ENCODE measurements at places on chromosomes 3 and 15.

- no peak for DNase-seq
These were observed 585.6 kb upstream of the ALCAM start for GRCh38 chr3:104781112-104781511.

GRCh38 chr3:49377483-49377882 lies 19.3 kb upstream of the GPX1 start:
- peak; percentile 67 for DNase-seq

GRCh38 chr15:57743424-57743823 lies 36.9 kb downstream of the POLR2M start:
- no peak for DNase-seq

DNA sequence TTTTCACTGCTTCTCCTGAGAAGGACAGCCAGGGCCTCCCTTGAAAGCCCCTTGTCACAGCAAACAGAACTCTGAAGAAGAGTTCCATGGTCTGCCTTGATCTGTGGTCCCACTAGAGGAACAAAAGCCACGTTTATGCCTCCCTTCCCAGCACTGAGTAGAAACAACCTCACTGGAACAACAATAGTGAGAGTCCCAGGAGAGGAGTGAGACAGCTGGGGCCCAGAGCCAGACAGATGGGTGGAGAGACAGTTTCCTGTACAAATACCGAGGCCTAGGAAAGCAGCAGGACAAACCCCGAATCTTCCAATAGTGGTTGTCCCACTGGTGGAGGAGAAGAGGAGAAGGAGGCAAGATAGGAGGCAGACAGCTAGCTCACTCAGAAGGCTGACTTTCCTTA lies 106.1 kb downstream of the WDR76 start:
- no peak for DNase-seq

DNA sequence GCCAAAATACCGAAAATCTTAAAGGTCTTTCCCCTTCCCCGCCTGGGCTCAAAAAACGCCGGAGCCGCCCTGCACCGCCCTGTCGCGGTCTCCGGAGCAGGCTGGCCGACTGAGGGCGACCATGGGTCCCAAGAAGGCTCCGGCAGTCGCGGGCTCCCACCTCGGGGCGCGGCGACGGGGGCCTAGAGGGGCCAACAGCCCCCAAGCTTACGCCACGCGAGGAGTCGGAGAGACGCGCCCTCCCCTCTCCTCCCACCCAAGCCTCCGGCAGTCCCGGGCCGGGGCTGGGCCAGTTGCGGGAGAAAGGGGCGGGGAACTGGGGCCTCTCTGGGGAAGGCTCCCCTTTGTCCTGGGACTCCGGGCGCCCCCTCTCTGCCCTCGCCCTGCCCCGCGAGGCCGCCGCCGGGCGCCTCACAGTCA lies 69.2 kb downstream of the GOLGA8B start:
- no peak for DNase-seq

DNA sequence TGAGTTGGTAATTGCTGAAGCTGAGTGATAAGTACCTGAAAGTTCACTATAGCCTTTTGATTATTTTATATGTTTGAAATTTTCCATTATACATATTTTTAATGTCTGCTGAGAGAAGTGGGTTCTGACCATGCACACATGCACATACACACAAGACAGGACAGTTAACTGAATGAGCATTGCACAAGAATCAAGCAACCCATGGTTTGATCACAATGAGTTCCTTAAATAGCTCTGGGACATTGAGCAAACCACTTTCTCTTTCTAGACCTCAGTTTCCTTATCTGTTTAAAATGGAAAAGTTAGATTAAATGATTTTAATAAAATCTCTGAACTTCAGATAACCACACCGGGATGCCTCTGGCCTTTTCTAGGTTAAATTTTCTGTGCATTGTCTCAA lies 26.7 kb downstream of the SNTN start:
- DNase-seq, result no peak
